ENCODE measurements at places on chromosomes 5 and 9.
A peak's percentile ranks its signal among the peaks of the same experiment; 100 is the strongest.

DNA sequence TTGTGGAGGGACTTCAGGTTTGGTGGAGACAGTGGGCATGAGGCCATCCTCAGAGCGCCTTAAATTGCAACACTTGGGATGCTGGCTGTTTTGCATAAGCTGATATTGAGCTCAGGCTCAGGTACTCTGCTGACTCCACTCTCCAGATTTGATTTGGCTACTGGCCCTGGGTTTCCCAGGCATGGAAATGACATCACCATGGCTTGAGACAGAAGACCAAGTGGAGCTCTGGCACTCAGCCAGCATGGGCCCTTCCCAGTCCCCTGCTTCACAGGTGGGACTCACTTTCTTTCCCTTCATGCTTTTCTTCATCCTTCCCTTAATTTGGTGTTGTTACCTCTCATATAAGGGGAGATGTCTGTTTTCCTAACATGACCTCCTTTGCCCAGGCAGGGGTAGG is 72.0 kb upstream of the IL12B start:
- no peak overlapping the region for H3K27ac ChIP-seq
- no peaks in the 10 kb centered on the region for H3K4me1 ChIP-seq
- DNase-seq: no peak
- H3K27me3 ChIP-seq: peaks cover 63% of the 10 kb centered on the region
- H3K36me3 ChIP-seq: no peaks in the 10 kb centered on the region

- no peak overlapping the region for H3K4me3 ChIP-seq
- peaks cover 4% of the 10 kb centered on the region for H3K4me1 ChIP-seq
- no peak for DNase-seq
- H3K36me3 ChIP-seq: no peaks in the 10 kb centered on the region
These were observed 9.0 kb downstream of the EGFLAM start for GRCh38 chr5:38267372-38267771.

DNA sequence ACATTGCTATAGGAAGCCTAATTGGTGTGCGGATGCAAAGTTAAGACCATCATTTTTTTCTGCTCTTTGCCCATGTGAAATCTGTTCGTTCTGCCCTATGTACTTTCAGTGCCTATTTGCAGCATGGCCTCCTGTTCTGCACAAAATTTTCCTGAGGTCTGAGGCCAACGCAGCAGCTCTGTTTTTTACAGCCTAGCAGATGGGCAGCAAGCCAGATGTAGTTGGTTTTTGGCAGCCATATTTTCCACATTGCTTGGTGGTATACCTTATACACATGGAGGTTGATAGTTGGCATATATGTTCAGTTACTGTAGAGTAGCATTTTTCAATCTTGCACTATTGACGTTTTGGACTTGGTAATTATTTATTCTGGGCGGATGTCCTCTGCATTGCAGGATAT is 133.5 kb upstream of the MRPS30 start:
- no peak overlapping the region for H3K27ac ChIP-seq
- H3K4me1 ChIP-seq: no peaks in the 10 kb centered on the region
- no peaks in the 10 kb centered on the region for H3K27me3 ChIP-seq
- no peak for DNase-seq
- no peaks in the 10 kb centered on the region for H3K36me3 ChIP-seq

- H3K4me1 ChIP-seq: no peaks in the 10 kb centered on the region
- peak; percentile 35 for DNase-seq
- H3K36me3 ChIP-seq: peaks cover 28% of the 10 kb centered on the region
- H3K27ac ChIP-seq: no peak overlapping the region
- H3K4me3 ChIP-seq: no peak overlapping the region
These were observed 45.1 kb downstream of the ERMP1 start for GRCh38 chr9:5787759-5788302.

Data from mesenchymal stem cell (in vitro differentiated cells and primary cell).